T-helper 1 cell (primary cell): ENCODE measurements at places on chromosomes 11 and 22.
A peak's percentile ranks its signal among the peaks of the same experiment; 100 is the strongest.

GRCh38 chr22:22941831-22942510, 54.4 kb downstream of the IGLL5 start:
- no peak for DNase-seq

- DNase-seq = no peak
Observed at GRCh38 chr11:34890812-34891211, 25.4 kb downstream of the APIP start.

- DNase-seq = no peak
Observed at GRCh38 chr22:46732513-46732912, 5.5 kb downstream of the CERK start.

DNA sequence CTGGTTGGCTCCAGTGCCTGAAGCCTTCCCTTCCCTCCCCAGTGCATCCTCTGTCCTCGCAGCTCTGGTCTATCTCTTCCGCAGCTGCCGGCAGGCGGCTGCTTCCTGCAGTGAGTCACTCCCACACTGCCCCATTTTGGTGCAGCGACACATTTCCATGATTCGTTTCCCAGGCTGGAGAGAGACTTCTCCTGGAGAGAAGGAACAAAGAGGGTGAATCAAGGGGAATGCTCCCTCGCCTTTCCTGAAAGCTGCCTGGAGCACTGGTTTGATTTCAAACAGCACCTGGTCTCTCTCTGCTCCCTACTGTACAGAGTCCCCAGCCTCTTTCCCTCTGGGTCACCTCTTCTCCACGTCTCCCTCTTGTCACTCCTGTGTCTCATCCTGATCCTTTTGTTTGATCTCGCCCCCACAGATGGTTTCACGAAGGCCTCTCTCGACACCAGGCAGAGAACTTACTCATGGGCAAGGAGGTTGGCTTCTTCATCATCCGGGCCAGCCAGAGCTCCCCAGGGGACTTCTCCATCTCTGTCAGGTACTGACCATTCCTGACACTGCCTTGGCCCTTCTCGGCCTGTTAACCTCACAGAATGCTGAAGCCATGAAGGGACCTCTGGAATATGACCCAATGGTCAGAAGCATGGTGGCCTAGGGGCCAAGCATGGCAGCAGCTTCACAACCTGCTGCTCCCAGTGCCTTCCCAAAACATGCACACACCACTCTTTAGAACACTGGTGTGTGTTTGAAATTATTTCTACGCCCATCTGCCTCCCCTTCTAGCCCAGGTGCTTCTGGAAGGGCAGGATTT, at the start of gene TMA7B:
TMA7B (plus strand) TSS at position 758 of the 808 bp plus-strand sequence. CDS start 3,978 bp downstream, outside the sequence.
- DNase-seq = peak; percentile 16

- no peak for DNase-seq
Observed at GRCh38 chr22:41442240-41442792, 4.3 kb downstream of the TOB2 start.
